CD4-positive, alpha-beta T cell treated with Interferon alpha-2 for 1 hour (primary cell): ENCODE measurements at places on chromosomes 5 and 9.

GRCh38 chr9:117772960-117773359 lies 68.8 kb downstream of the TLR4 start:
- DNase-seq, result no peak

GRCh38 chr5:113807427-113807991 lies 294.0 kb downstream of the YTHDC2 start:
- DNase-seq, result no peak

GRCh38 chr5:154740483-154740882 lies 14.7 kb upstream of the LARP1 start:
- no peak for DNase-seq

GRCh38 chr5:75964008-75964407 lies 119.2 kb upstream of the SV2C start:
- no peak for DNase-seq

- DNase-seq, result no peak
These were observed 10.5 kb downstream of the CSF1R start for GRCh38 chr5:150075806-150076205.

DNA sequence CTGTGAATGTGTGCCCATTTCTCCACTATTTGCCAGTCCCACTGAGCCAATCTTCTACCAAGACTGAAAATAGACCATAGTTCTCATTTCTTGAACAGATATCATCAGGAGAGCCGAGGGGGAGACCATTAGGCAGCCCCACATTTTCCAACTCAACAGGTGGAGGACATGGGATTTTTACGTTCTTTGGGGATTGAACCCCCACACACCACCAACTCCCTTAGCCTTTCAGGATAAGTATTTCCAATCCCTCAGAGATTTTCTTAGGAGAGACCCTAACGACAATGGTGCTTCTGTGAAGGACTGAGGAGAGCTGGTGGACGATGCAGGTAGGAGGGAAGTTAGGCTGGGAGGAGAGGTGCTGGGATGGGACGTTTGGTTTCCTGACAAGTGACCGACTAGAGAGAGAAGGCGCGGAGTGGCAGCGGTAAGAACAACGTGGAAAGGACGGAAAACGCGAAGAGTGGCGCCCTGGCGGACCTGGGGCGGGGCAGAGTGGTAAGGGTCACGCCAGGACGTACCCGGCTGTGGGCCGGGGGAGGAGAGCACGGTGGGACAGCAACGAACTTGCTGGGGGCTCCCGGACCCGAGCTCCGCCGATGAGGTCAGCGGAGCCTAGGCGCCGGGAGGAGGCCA lies 681 bp upstream of the CHSY3 start:
- no peak for DNase-seq

DNA sequence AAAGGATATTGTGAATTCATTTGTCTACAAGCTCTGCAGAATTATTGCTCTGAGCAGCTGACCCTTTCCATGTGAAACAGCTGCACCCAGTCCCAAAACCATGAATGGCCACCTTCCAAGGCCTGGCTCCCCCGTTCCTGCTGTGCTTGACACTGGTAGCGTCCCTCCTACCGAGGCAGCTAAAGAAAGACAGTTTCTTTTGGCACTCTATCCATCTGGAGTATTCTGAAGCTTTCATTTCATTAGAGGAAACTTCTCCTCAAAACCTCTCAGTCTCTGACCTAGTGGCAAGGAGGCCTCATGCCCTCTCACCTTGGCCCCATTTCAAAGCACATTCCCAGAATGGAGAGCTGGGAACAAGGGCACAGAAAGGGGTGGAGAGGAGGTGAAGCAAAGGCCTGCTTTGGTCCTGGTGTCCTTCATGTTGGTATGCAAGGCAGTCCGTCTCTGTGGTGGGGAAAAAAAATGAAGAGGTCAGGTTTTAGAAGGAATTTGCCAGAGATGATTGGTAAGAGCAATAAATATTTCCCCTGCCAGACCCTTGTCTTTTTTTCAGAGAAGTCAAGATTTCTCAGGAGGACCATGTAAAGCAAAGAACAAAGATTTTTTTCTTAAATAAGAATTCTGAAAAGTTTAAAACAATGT lies 232.0 kb downstream of the RFK start:
- no peak for DNase-seq

GRCh38 chr5:99386406-99387077 lies 457.7 kb upstream of the CHD1 start:
- DNase-seq, result no peak

DNA sequence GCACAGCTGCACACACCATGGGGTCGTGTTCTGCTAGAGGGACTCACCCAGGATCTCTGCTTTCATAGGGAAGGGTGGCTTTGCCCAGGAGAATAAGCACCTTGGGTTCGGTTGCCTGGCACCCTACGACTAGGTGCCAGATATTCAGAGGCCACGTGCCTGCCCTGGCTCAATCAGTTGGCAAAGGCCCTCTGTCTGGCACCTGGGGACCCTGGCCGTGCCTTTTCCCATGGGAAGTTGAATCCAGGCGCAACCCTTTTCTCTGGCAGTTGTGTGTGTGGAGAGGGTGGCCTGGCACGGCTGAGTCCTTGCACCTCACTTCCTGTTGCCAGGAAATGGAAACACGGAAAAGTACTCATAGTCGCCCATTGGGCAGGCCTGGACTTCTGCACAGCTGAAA lies 10.2 kb upstream of the ANKH start:
- DNase-seq, result no peak

DNA sequence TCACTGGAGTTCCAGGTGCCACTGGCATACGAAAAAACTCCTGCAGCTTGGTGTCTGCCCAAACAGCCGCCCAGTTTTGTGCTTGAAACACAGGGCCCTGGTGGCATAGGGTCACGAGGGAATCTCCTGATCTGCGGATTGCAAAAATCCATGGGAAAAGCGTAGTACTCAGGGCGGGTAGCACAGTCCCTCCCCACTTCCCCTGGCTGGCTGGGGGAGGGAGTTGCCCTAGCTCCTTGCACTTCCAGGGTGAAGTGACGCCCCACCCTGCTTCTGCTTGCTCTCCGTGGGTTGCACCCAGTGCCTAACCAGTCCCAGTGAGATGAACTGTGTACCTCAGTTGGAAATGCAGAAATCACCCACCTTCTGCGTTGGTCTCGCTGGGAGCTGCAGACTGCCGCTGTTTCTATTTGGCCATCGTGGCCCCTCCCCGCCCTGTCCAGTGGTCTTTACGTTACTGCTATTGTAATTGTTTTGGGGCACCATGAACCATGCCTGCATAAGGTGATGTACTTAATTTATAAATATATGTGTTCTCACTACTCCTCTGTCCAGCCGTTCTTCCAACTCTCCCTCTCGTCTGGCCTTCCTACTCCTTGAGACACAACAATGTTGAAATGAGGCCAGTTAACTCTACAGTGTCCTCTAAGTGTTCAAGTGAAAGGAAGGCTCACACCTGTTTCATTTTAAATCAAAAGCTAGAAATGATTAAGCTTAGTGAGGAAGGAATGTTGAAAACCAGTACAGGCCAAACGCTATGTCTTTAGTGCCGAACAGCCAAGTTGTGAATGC lies 65.9 kb downstream of the CCDC171 start:
- no peak for DNase-seq

GRCh38 chr5:110630350-110630749 lies 96.1 kb downstream of the TMEM232 start:
- DNase-seq, result no peak

- DNase-seq, result no peak
These were observed 258.5 kb downstream of the AGTPBP1 start for GRCh38 chr9:85483208-85483607.

- DNase-seq, result peak; percentile 36
These were observed 7.4 kb downstream of the SLC12A7 start for GRCh38 chr5:1104327-1105006.
